Renal pelvis (tissue), 12 donors: ENCODE measurements at places on chromosomes 1 and 21. TPM values are rescaled to one million over a fixed set of nuclear protein-coding genes. Genes with fewer than 3 reads are reported as not detected.
A peak's percentile ranks its signal among the peaks of the same experiment; 100 is the strongest.

GRCh38 chr1:178652506-178653490 is 72.2 kb upstream of the RALGPS2 start:
- no peak for DNase-seq

- no peak for DNase-seq
Measured at GRCh38 chr1:108141621-108142020, 58.5 kb downstream of the SLC25A24 start.

- no peak for DNase-seq
Measured at GRCh38 chr1:177849130-177849529, 120.7 kb downstream of the SEC16B start.

- DNase-seq, result no peak
Measured at GRCh38 chr1:114134518-114134917, 19.2 kb downstream of the SYT6 start.

DNA sequence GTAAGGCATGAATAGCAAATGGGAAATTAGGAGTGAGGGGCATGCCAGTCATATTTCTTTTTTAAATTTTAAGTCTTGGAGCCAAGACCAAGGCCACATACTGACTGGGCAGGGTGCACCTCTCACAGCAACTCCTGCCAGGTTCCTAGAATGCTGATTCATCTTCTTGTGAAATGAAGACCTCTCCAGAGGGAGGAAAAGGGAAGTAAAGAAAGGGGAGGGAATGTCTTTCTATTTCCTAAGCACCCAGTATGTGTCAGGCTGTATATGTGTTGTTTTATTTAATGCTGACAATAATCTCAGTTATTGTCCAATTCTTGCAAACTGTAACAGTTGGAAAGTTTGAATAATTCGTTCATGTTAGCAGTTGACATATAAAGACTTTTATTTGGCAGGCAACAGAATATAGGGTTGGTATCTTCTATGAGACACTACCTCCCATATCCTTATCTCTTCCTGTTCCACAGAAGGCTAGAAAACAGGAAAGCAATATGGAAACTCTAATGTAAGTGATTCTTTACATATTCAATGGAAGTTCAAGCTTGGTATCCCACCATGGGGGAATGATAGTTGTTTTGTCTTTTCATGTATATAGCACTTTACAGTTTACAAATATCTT is 259.1 kb upstream of the USP24 start:
- no peak for DNase-seq

- no peak for DNase-seq
Measured at GRCh38 chr1:58325866-58326265, 220.7 kb downstream of the OMA1 start.

- DNase-seq, result no peak
Measured at GRCh38 chr1:117675907-117676430, 70.1 kb downstream of the TENT5C start.

DNA sequence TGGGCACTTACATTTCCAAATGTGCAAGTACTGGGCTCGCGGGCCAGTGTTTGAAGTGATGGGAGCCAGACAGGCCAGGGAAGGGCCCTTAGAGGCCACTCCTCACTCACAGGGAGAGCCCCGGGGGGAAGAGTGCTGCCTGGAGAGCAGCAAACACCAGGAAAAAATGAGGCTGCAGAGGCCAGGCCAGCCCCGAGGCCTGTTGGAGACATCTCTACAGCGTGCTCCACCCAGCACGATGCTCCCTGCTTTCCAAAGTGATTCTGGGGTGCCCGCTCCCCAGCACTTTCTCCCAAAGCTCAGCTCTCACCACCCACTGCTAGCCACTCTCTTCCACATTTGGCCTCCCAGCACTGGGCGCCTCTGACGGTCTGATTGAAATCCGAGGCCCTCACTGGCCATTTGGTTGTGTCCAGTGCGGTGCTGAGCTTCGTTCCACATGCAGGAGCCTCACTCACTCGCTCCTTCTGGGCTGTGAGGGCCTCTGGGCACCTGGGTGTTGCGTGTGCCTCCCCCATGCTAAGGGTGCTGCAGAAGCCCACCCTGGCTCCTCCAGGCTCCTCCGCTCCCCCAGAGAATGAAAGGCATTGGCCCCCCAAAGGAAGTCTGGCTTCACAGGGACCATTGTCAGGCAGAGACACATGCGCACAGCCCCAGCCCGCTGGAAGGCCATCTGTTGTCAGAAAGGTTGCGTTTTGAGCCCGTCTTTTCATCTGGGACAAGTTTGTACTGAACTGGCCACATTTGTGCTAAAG is 385.4 kb upstream of the VAMP3 start:
- no peak for DNase-seq

GRCh38 chr1:44030605-44031251 is 534 bp downstream of the SLC6A9 start:
- peak; percentile 35 for DNase-seq

DNA sequence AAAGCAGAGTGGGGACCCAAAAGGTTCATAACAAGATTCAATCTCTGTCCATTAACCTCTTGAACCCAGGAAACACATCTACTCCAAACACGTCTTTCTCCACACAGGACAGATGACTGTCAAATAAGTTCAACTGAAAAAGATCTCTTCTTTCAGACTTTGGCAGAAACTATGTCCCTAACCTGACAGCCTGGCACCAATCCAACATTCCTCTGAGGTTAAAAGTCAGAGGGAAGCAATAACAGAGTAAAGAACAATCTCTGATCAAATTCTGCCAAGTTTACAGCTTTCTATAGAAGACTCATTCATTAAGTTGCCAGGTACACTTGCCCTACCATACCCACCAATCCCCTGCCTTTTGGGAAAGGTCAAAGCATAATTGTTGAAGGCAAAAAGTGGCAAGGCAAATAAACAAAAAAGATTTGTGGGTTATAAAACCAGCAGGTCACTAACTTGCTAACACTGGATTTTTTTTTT is 31.9 kb downstream of the OTUD7B start:
- DNase-seq, result peak; percentile 36

CASQ1 gene
- 0.81 TPM for polyA plus RNA-seq

FAM3B gene
- polyA plus RNA-seq, result 14.4 TPM
